ENCODE measurements at places on chromosomes 6 and 20. TPM values are rescaled to one million over a fixed set of nuclear protein-coding genes. Genes with fewer than 3 reads are reported as not detected.

DNA sequence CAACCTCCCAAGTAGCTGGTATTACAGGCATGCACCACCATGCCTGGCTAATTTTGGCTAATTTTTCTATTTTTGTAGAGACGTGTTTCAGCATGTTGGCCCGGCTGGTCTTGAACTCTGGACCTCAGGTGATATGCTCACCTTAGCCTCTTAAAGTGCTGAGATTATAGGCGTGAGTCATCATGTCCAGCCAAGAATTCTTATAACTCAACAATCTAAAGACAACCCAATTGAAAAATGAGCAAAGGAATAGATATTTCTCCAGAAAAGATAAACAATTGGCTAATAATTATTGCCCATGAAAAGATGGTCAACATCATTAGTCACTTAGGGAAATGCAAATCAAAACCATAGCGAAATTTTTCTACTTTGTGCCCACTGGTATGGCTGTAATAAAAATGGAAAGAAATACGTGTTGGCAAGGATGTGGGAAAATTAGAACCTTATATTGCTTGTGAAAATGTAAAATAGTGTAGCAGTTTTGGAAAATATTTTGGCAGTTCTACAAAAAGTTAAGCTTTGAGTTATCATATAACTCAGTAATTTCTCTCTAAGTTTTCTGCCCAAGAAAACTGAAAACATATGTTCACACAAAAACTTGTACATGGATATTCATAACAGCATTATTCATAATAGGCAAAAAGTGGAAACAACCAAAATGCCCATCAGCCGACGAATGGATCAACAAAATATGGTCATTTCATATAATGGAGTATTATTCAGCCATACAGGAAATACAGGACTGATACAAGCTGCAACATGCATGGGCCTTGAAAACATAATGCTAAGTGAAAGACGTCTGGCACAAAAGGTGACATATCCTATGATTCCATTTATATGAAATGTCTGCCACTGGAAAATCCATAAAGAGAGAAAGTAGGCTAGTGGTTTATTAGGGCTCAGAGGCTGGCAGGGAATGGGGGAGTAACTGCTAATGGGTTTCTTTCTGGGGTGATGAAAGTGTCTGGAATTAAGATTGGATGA lies 87.8 kb downstream of the UTRN start:
- no peak for DNase-seq

The CD93 gene
- polyA plus RNA-seq, result 43.9 TPM

The CPXM1 gene
- 275 TPM for polyA plus RNA-seq

- no peak for DNase-seq
These were observed 662 bp upstream of the CCR6 start for GRCh38 chr6:167122041-167122826.

GRCh38 chr6:104396077-104396476 lies 463.6 kb downstream of the HACE1 start:
- no peak for DNase-seq

GRCh38 chr6:159212028-159212427 lies 42.8 kb downstream of the FNDC1 start:
- DNase-seq, result no peak

- no peak for DNase-seq
These were observed 105.7 kb downstream of the EDN1 start for GRCh38 chr6:12395898-12396297.

DNA sequence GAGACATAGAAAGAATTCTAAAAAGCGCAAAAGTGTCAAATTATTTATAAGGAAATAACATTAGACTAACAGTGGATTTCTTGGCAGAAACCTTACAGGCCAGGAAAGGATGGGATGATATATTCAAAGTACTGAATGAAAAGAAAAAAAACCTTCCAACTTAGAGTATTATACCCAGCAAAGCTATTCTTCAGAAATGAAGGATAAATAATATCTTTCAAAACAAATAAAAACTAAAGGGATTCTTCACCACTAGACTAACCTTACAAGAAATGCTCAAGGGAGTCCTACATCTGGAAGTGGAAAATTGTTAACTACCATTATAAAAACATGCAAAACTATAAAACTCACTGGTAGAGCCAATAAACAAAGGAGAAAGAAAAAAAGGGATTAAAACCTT lies 65.8 kb downstream of the SLC22A2 start:
- DNase-seq, result no peak

DNA sequence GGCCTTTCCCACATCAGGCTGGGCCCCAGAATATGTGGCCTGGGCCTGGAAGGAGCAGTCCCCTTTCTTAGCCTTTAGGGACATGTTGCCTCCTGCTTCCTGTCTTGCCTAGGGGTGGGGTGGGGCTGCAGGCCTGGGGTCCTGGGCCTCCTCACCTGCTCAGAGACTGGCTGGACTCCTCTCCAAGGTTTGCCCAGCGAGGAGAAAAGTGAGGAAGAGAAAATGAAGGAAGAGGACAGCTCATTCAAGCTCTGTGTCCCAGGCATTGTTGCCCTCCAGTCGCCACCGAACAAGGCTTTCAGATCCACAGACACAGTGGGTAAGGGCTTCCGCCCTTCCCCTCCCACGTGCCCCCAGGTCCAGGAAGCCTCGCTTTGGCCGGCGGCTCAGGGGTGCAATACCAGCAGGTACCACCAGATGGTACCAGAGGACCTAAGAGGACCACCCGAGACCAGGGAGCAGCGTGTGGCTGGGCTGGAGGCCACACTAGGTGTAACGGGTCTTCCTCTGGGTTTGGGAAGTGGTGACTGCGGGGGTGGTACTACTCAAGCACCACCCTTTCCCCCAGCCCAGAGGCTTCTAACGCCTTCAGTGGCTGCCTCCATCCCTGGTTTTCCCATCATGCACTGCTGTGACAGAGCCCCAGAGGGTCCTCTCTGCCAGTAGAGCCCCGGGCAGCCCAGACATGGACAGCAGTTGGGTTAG lies 5.5 kb upstream of the BAK1 start:
- no peak for DNase-seq

- no peak for DNase-seq
These were observed 23.7 kb downstream of the SERPINB1 start for GRCh38 chr6:2817903-2818443.

DNA sequence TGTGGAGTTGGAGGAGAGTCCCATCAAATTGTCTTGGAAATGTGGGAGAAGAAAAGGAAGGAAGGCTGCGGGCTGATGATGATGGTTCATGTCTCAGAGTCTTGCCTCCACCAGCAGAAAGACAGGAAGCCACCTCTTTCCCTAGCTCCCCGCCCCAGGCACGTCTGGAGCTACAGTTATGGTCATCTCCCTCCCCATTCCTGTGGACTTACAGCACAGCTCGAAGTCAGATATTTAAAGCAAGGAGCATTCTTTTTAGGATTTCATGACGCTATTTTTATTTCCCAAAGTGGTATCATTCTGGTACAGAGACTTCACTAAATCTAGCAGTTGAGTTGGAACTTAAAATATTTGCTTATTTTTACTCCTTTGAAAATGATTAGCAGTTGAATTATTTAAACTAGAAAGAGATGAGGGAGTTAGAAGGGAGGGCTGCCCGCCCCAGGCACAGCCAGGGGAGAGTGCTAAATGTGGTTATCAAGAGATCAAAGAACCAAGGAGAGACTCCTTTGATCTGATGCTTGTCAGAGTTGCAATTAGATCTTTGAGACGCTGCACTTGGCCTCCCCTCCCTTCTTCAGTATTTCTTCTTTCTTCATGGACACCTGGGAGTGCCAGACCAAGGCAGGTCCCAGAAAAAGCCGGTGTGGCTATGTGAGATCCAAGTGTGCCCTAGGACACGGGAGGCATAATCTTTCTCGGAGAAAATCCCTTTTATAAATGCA lies 199.9 kb upstream of the SOX4 start:
- no peak for DNase-seq

The STMND1 gene
- polyA plus RNA-seq, result 0.22 TPM

DNA sequence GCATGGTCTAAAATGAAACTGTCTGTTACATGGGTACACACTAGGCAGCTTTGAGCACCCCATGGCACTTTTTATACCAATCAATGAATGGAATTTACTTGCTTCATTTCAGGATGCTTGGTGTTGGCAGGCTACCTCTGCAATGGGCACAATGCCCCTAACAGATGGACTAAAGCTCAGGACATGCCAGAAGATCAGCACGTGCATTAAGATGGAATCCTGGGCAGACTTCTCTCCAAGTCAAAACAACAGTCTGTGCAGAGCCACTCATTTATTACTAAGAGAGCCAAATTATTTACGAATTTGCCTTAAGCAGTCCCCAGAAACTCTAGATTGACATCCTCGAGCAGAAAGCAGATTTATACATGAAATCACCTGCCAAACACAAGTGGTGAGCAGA lies 55.8 kb upstream of the SCML4 start:
- DNase-seq, result no peak

The CCM2L gene
- 6.6 TPM for polyA plus RNA-seq

- DNase-seq, result no peak
These were observed 172.4 kb downstream of the CD24 start for GRCh38 chr6:106802139-106802538.

- DNase-seq, result no peak
These were observed 13.6 kb upstream of the WFDC8 start for GRCh38 chr20:45592574-45593189.

The ASIP gene
- 0.34 TPM for polyA plus RNA-seq

DNA sequence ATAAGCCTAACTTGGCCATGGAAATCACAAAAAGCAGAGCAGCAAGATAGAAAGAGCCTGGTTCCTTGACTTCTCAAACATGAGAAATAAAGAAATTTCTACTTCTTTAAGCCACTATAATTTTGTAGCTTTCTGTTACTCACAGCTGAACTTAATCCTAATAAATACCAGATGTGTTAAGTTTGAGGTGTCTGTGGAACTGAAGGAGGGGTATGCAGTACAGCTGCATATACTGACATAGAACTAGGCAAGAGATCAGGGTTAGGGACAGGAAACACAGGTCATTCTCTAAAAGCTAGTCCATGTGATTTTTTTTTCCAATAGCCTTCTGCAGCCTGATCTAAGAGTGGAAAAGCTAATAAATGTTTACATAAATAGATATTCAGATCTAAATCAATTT lies 123.9 kb downstream of the COL12A1 start:
- no peak for DNase-seq

DNA sequence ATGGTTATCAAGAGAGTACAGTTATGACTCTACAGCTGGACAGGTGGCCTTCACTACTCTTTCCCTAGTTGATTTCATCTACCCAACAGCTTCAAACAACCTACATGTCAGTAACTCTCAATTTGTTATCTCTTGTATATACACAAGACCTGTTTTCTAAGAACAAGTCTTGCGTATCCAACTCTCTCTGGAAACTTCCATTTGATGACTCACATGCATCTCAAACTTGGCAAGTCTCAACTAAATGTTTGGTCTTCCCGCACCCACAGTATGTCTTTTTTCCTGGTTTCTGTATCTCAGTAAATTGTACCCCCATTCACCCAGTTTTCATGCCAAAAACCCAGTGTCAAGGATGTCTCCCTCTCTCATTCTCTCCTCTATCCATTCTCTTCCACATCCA lies 97.7 kb downstream of the BTBD9 start:
- DNase-seq, result no peak

- DNase-seq, result no peak
These were observed 15.7 kb downstream of the RNASET2 start for GRCh38 chr6:166940643-166941068.

The CEP43 gene
- polyA plus RNA-seq, result 24.8 TPM

DNA sequence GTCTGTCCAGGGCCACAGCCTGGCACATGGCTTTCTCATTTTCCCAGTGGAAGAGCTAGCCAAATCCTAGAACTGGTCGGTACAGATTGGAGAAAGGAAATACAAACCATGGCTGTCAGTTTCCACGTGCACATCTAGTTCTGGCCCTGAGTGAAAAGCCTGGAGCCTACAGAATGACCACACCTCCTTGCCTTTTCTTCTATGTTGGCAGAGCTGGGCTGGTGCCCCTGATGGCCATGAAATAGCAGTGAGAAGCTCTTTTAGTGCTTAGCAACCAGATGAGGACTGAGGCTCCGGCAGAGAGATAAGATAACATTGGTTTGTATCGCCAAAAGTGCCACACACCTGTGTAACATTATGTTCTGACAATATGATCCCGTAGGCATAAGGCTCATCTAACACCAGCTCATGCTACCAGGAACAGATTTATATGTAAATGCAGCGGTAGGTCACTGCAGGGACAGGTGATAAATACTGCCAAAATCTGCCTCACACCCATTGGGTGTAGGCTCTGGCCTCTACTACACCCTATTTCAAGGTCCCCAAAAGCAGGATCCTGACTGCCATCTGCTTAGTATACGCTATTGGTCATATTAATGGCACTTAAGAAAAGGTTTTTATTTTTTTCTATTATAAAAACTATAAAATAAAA lies 39.9 kb upstream of the TBC1D7 start:
- DNase-seq, result no peak

DNA sequence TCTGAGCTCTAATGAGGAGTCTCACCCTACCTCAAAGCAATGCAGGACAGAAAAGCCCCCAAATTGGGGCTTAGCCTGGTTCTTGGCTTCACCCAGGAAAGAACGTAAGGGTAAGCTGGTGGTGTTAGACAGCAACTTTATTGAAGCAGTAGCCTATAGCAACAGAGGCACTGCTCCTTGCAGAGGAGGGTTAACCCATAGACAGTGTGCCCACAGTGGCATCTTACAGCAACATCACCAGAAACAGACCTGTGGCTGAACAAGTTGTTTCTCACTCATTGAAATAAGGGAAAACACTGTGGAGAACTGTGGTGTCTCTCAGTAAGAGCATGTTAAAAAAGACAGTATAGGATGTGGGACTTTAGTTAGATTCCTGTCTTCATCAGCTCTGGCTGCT lies 80.4 kb upstream of the SPTLC3 start:
- no peak for DNase-seq

DNA sequence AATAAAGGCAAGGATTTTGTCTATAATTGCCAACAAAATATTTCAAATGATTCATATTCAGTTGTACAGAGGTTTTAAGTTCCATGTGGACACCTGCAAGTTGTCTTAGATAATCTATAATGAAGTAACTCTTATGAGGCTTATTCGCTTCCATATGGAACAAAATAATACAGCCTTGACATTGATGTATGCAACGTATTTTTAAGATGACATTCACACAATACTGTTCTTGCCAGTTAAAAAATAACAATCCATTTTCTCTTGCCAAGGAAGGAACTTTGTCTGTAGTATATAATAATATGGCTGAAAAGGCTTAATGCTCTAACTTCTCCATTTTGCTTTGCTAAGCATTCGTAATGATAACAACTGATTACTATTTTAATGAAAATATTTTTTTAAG lies 269.3 kb upstream of the FKBP1C start:
- no peak for DNase-seq

The CAPN11 gene
- polyA plus RNA-seq, result not detected

The SASH1 gene
- polyA plus RNA-seq, result 31.7 TPM

The MLN gene
- polyA plus RNA-seq, result 1.4 TPM
